ENCODE measurements at places on chromosomes 5 and 9. TPM values are rescaled to one million over a fixed set of nuclear protein-coding genes. Genes with fewer than 3 reads are reported as not detected.

TCF7 gene
- 4.3 TPM for total RNA-seq

DNA sequence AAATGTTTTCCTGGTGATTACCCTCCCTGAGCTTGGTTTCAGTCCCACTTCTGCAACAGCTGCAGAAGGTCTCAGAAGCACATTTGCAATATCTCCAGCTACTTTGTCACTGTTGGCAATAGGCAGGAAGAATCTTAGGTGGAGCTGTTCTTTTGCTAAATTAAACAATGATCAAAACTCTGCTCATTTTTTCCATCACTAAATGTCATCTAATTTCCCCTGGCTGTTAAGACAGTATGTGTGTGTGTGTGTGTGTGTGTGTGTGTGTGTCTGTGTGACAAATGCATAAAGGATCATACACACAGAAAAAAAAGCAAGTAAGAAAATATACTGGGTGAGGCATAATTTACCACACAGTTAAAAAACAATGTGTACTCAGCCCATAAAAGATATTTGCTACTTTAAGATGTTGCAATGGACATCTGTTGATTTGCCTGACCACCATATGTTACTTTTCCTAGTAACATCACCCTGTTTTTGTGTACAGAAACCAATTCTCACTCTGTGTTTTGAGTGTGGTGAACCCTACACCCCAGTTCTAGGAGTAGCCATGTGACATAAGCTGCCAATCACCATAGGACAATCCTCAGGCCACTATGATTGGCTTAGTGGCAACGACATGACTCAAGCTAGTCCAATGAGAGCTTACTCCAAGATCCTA is 572.6 kb upstream of the CLINT1 start:
- DNase-seq: peak; percentile 35

DNA sequence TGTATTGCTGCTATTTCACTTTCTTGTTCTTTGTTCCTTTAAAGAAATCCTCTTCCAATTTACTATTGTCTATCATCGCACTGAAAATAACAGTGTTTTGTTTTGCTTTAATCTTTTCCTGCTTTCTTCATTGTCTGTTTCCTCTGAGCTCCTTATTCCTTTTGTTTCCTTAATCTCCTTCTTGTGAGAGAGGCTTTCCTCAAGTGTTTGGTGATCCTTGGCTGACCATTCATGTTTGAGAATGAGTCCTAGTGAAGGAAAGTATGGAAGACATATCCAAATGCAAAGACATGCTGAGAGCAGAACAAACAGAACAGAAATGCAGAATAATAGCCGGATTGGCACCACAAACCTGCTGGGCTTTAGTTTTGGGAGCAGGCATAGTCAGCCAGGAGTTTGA is 42.0 kb upstream of the ENTREP1 start:
- no peak for DNase-seq

AFAP1L1 gene
- 26.4 TPM for total RNA-seq

TRIM36 gene
- total RNA-seq: 1.0 TPM

KIF4B gene
- not detected for total RNA-seq

PCSK5 gene
- total RNA-seq: 16.3 TPM

DNA sequence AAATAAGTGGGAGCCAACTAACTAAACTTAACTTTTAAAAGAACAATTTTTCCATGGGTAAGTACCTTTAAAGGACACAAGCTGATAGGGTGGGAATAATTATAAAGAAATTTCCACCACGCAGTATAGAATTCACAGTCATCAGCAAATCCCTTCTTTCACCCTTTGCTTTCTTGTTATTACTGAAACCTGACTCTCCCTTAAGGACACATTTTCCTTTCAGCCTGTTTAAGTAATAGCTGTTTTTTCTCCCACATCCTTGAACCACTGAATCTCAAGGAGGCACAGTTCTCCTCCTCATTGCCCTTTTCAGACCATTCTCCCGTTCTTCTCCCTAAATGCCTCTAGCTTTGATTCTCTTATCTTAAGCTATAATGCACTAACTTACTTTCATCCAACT is 6.3 kb downstream of the C5orf15 start:
- no peak for DNase-seq

GFI1B gene
- not detected for total RNA-seq

Measured in uterus (tissue), 4 donors.